ENCODE measurements at places on chromosomes 3 and 15.

GRCh38 chr15:40911141-40911540 lies 16.9 kb downstream of the VPS18 start:
- DNase-seq: no peak

DNA sequence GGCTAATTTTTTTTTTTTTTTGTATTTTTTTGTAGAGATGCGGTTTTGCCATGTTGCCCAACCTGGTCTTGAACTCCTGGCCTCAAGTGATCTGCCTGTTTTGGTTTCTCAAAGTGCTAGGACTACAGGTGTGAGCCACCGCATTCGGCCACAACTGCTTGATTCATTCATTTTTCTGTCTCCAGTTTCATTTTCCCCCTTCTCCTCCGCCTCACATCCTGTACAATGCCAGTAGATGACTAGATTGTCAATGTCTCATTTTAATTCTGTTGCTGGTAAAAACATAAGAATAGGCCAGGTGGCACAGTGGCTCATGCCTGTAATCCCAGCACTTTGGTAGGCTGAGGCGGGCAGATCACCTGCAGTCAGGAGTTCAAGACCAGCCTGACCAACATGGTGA lies 12.0 kb upstream of the ZNF592 start:
- DNase-seq: no peak

- no peak for DNase-seq
Measured at GRCh38 chr3:171445620-171446204, 14.5 kb downstream of the TNIK start.

- no peak for DNase-seq
Measured at GRCh38 chr15:80864666-80865065, 85.5 kb downstream of the CEMIP start.

DNA sequence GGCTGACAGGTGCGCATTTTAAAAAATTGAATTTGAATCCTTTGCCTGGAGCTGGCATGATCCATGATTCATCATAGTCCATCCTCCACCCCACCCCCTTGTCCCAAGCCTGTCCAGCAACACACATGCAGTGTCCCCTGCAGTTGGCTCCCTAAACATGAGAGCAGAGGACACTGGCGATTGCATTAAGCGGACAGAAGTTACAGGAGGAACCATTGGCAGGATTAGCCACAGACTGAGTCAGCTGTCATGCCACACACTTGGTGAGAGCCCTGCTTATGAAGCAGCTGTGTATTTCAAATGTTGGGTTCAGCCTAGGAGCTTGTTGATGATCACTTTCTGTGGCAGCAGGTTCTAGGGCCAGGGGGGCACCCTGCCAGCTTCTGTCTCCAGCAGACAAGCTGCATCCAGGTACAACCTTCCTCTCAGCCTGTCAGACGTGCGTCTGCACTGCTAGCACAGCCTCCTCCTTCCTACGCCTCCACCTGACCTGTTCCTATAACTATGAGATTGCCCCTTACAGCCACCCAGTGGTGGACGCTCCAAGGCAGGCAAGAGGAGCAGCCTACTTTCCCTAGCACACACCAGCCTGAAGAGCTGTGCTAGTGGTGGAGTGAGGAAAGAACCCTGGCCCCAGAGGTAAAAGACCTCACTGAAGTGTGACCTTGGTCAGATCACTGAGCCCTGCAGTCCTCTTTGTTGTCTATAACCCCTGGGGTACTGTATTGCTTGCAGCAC lies 121.9 kb downstream of the SLCO3A1 start:
- no peak for DNase-seq

- no peak for DNase-seq
Measured at GRCh38 chr3:28891485-28891884, 389.4 kb upstream of the RBMS3 start.

DNA sequence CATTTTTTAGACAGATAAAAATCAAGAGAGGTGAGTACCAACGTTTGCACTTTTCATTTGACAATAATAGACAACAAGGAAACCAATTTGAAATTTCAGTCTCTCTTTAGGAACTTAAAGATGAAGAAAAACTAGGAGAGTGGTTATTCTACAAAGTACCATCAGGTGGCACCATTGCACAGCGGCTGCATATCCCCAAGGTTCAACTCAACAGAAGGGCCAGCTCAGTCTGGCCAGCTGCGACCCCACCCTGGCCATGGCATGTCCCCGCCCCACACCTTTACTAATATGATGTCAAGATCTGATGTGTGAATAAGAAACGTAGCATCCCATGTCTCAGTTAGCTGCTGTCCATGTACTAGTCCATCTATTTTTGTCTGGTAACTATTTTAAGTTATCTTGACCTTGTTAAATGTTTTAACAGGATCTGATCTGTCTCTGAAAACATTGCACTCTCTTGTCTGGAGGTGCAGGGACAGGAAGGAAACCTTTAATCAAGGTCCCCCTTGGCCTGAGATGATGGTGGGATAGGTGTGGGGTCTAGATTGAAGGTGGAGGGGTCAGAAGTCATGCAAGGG lies 35.5 kb upstream of the CGNL1 start:
- DNase-seq: no peak

All from NCI-H187 (cell line).